ENCODE measurements at places on chromosomes 11 and 22.

GRCh38 chr11:26948881-26949280 is 45.0 kb upstream of the FIBIN start:
- DNase-seq, result no peak

DNA sequence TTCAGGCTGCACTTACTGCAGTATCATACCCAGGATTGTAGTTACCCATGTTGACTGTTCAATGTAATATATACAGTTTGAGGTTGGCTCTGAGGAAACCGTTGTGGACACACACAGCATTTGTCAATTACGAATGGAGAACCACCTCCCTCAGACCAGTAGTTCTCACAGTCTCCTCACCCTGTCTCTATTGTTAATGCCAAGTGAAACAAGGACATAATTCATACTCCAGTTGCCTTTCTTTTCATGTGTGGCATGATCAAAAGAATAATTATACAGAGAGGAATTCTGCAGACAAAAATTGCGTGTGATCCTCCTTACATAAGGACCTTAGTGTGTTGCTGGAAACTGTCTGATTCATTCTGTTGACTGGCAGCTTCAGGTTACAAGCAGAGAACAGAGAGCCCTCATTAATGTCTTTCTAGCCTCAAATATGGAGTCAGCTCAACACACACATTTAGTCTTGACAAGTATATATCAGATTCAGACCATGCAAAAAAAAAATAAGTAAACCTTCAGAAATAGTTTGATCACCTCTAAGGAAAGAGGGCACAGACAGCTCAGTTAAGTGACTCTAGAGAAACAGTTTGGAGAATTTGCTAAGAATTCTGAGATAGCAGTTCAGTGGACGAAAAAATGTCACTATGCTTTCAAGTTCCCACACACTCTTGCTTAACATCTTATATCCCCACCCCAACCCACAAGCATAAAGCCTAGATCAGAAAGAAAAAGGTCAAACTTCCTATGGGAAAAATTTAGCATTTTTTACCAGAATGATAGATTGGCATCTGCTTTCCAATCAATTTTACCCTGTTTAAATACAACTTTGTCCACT is 96.1 kb downstream of the MAML2 start:
- peak; percentile 46 for DNase-seq

DNA sequence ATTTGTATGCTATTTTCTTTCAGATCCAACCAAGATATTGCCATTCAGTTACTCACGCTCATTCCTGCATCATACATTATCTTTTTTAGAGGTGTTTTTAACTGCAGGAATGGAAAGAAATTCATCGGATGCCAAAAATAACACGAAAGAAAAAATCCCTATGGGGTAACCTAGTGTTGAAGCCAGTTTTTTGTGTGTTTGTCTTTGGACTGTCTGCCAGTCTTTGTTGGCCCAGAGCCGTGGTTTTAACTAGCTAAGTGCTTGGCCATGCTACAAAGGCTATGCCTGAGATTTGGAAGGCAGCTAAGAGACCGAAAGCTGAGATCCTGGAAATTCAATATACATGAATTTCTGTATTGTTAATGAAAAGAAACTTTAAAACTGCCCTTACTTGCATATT is 309.8 kb upstream of the CNTN5 start:
- peak; percentile 8 for DNase-seq

GRCh38 chr11:2209370-2209801 is 37.8 kb upstream of the TH start:
- DNase-seq, result no peak

GRCh38 chr11:105592035-105592434 is 17.8 kb upstream of the GRIA4 start:
- DNase-seq, result peak; percentile 80

DNA sequence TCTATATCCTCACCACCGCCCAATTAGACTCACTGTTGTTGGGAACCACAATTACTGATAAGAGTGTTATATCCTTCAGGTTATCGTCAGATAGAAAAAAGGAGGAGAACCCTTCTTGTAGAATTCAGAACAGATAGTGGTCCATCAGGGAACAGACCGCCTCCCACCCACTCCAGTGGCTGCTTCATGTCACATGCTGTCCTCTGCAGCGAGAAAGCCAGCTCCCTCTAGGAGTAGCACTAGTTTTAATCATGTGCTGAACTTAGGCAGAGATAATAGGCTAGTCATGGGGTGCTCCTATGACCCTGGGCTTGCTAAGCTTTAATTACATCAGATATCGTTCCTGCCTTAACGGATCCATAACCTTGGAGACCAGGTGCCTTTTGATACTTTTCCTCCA is 51.5 kb upstream of the RAB1B start:
- DNase-seq, result no peak

DNA sequence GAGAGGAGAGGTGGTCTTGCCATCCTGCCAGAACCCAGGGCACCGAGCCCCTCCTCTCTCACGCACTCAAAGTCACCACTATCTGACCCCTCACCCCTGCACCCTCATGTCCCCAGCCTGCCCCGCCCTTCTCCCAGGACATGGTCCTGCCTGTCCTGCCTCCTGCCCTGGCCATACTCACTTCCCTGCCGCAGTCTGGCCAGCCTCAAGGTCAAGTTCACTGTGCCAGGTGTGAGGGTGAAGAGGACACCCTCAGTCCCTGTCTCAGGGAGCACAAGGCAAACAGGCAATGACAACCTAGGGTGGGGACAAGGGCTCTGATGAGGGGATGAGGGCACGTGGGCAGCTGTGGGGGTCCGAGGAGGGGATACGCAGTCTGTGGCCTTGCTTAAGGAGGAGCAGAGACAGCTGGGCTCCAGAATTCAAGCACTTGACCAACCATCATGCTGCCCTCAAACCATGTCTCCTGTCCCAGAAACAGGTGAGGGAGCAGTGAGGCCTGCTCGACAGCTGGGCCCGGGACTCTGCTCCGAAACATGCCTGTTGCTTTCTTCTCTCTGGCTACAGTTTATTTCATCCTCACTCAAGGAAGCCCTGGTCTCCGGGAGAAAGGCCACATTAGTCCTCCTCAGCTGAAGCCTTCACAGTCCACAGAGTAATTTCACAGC is 36.6 kb downstream of the PDGFB start:
- DNase-seq, result no peak

DNA sequence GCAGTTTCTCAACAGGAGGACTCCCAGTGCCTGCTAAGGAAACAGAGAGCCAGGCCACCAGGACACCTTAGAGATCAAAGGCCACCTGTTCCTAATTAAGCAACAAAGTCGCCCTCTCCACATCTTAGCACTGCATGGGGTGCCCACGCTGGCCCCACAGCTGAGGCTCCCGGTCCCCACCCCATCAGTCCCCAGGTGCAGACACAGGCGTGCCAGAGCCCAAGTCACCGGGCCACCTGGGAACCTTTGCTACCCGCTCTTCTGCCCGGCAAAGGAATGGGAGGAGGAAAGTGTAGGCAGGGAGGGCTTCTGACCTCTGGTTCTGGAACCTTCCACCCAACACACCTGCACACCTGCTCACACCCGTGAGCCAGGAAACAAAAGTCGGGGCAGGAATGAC is 85.5 kb upstream of the PRR5 start:
- DNase-seq, result no peak
